ENCODE measurements at places on chromosomes 7 and 10.

- DNase-seq, result no peak
Observed at GRCh38 chr10:84407388-84408049, 79.1 kb downstream of the CCSER2 start.

GRCh38 chr10:124875596-124875995 lies 66.3 kb upstream of the ZRANB1 start:
- DNase-seq, result no peak

DNA sequence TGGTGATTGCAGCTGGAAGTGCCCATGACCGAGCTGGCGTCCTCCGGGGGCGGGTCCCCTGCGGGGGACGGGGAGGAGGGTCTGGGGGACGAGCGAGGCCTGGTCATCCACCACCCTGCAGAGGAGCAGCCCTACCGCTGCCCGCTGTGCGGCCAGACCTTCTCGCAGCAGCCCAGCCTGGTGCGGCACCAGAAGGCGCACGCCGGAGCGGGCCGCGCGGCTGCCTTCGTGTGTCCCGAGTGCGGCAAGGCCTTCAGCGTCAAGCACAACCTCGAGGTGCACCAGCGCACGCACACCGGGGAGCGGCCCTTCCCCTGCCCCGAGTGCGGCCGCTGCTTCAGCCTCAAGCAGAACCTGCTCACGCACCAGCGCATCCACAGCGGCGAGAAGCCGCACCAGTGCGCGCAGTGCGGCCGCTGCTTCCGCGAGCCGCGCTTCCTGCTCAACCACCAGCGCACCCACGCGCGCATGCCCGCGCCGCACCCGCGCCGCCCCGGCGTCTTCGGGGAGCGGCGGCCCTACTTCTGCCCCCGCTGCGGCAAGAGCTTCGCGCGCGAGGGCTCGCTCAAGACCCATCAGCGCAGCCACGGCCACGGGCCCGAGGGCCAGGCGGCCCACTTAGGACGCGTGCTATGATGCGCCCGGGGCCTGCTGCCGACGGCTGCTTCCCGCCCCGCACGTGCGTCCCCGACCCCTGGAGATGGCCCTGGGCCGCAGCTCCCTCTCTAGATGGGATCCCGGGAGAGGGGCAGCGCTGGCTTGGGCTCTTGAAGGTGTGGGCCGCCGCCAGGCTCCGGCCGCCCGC lies 28.7 kb downstream of the ZNF775 start:
- DNase-seq, result no peak

DNA sequence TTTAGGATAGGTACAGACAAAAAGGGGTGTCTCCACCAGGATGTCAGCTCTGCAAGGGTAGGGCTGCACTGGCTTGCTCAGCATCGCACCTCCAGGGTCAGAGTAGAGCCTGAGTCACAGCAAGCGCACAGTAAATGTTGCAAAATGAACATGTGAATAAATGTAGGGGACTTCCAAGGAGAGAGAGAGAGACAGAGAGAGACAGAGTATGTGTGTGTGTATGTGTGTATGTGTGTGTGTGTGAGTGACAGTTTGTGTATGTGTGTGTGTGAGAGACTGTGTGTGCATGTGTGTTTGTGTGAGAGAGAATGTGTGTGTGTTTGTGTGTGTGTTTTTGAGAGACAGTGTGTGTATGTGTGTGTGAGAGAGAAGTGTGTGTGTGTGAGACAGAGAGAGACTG lies 163.3 kb downstream of the RPS24 start:
- DNase-seq, result no peak
